Head of caudate nucleus (tissue), 42 donors: ENCODE measurements at places on chromosomes 5 and 9.

DNA sequence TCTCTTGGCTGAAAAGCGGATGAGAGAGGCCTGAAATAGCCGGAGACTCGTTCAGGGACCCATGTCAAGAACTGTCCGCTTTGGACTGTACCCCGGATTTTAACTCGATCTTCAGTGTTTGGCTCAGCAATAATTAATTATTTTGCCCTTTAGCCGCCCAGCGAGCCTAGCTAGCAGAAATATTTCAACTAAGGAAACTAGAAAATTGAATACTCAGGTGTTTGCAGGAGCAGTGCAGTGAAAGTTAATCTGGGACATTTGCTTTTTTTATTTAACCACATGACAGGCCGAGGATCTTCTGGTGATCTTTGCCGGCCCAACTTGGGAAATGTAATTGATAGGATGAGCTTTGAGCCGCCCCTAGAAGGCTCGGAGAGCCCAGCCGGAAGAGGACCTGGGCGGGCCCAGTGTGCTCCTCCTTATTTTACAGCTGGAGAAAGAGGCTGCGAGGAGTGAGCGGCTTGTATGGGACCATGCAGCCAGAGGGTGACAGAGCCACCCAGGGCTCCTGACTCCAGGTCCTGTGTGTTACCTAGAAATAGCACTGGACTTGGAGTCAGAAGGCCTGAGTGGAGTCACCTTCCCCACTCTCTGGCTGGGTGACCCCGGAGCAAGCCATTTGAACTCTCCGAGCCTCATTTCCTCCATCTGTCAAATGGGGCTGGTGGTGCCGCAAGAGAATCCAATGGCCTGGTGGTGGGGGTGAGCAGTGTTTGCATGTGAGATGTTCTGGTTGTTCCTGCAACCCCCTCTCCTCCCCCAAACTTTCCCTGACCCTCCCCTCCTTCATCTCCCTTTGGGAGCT lies 2.4 kb downstream of the PPARGC1B start:
- no peak for DNase-seq

GRCh38 chr5:11432116-11432515 lies 472.1 kb downstream of the CTNND2 start:
- no peak for DNase-seq

- no peak for DNase-seq
These were observed 39.9 kb upstream of the PAM start for GRCh38 chr5:102715082-102715807.

DNA sequence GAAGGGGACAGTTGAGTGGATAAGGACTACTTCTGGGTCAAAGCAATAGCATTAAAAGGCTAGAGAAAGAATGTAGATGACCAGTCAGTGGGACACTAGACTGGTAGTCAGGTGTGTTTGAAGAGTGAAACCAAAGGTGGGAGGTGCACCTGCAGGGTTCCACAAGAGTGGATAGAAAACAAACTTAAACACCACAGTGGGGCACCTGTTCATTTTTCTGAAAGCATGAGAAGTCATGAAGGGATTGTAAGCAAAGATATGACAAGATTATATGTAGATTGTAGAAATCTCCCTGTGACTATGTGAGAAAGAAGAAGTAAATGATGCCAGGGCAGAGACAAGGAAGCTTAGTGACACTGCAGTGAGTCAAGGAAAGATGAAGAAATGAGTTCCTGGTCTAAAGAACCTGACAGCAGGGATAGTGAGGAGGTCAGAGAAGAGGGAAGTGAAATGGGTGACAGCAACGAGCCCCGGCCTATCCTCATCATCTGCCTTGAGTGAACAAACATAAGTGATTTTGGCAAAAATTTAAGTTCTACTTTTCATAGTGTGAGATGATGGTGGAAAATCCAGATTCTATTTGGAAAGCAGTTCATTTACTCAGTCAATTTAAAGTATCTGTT lies 296.9 kb downstream of the TLE4 start:
- DNase-seq = no peak
